ENCODE measurements at places on chromosomes 4 and X.
A peak's percentile ranks its signal among the peaks of the same experiment; 100 is the strongest.

DNA sequence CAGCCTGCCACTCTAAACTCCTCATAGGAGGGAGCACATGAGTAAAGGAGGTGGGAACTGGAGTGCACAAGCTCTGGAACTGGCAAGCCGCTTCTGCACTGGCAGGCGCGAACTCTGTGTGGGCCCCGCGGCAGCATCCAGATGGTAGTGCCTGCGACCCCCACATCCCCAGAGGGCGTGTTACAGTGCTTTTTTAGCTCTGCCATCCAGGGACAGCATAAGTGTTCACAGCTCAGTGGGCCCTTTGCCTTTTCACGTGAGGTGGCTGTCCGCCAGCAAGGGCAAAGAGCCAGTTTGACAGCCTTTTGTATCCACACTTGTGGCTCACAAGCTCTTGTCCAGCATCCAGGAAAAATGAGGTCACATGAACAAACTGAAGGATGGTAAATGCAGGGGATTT is 581.6 kb upstream of the DIAPH2 start:
- DNase-seq, result no peak

DNA sequence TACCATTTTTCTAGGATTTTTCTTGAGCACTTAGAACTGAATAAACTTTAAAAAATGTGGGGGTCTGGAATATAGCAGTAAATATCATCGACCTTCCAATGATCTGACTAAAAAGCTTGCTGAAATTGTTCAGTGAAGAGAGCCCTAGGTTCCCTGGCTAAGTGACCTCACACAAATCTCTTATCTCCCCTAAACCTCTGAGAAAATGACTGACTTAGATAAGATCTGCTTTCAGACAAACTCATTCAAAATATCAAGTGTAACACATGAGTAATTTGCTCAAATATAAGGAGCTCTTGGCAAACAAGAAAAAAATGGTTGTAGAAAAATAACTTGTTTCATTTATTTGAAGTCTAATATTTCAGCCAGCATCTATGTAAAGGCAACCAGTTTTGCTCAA is 441.7 kb upstream of the SLIT2 start:
- no peak for DNase-seq

GRCh38 chrX:43349363-43349762 is 306.7 kb upstream of the MAOA start:
- DNase-seq, result peak; percentile 47

DNA sequence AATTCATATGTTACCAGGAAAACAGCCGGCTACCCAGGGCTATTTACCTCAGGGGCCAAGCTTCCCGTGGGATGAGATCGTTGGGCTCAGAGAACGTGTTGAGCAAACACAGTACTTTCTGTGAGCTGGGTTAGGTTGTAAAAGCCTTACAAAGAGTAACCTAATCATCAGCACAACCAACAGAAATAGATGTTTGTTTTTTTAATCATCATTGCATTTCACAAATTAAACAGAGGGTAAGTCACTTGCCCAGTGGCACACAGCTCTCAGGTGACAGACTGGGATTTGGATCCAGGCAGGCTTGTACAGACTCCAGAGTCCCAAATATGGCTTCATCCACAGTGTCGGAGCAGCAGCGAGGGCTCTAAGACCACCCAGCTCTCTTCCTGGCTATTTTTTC is 20.1 kb downstream of the SPON2 start:
- no peak for DNase-seq

GRCh38 chrX:13194291-13195103 is 125.4 kb downstream of the ATXN3L start:
- DNase-seq, result no peak

GRCh38 chrX:154002215-154002719 is 17.4 kb downstream of the IRAK1 start:
- DNase-seq, result peak; percentile 95

DNA sequence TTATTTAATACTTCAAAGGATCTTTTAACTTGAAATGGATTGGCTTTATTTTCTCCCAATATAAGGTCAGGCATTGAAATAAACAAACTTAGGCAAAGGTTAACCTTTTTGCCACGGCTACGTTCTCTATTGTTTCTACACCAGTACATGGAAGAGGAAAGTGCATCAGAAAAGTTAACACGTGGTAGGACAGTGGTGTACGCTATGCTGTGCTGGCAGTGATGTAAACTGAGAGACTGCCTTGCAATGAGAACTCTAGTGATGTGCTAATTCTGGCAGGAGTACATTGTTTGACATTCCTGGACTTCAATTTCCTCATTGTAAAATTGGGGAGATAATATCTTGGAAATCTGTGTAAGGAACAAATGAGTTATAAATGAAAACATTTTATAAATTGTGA is 208.2 kb downstream of the TMA16 start:
- DNase-seq, result no peak

DNA sequence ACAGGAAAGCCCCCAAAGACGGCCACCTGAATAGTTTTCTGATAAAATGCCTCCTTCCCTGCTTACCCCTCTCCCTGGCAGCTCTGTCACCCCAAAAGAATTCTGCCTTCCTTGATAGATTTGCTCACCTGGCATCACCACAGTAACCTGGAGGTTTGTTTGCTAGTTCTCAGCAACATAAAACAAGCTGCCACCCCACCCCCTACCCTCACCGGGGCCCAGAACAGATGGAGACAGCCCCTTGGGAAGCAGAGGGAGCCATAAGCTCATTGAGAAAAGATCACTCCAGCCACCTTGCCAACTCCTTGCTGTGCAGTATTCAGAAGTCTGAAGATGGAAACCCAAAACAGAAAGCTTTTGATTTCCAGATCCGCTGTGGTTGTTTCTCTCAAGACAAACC is 108.6 kb downstream of the DHX15 start:
- DNase-seq, result no peak

DNA sequence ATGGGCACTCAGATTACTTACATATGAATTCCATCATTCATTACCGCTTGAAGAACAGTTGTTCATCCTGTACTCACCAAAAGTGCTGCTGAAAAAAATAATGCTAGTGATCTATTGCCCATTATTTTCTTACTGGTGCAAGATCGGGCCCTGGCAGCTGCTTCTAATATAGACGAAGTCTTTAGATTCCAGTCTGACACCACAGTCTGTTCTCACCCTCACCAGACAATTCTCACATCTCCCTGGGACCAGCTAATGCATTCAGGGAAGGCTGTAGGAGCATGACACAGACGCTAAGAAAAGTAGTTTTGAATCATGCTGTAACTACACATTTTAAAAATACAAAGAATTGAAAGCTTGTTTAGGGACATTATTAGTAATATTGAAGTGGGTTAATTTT is 13.8 kb downstream of the GEMIN8 start:
- DNase-seq, result no peak

GRCh38 chr4:13481569-13481968 is 2.6 kb downstream of the RAB28 start:
- DNase-seq, result peak; percentile 55

DNA sequence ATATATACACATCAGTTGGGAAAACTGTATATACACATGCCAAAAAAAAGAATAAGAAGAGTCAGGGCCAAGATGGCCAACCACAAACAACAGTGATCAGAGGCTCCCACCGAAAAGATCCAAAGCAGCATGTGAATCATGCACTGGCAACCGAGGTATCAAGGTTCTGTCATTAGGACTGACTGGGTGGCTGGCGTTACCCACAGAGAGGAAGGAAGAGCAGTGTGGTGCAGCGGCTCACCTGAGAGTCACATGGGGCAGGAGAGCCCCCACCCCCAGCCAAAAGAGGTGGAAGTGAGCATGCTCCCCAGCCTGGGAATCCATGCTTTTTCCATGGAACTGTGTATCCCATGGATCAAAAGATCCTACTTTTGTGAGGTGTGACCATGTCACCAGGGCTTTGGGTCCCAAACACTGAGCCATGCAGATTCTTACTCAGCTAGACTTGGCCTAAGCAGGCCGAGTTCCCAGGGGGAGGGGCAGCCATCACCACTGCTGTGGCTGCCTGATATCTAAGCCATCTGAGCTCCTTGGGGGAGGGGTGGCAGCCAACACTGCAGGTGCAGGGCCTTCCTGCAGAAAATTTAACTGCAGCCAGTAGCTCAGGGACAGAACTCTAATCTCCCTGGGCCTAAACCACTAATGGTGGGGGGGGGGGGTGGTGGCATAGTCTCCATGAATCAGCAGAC is 52.8 kb downstream of the P2RY10 start:
- no peak for DNase-seq

DNA sequence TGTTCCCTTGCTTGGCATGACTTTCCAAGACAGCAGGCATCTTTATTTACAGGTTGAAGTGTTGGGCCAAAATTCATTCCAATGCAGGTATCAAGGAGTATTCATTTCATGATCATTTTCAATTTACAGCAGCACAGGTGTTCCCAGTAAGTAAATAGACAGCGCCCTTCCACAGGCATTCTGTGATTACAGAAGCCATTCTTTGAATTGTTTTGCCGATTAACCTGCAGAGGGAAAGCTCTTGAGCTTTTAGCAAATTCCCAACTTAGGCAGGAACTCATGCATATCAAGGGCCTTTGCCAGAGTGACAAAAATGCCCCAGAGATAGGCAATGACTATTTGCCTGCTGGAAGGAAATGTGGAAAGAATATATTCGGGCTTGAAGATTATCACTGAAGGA is 6.8 kb downstream of the TXK start:
- no peak for DNase-seq

GRCh38 chr4:27720010-27720766 is 859.5 kb downstream of the STIM2 start:
- no peak for DNase-seq

- no peak for DNase-seq
Observed at GRCh38 chr4:81538716-81539427, 67.2 kb upstream of the RASGEF1B start.

DNA sequence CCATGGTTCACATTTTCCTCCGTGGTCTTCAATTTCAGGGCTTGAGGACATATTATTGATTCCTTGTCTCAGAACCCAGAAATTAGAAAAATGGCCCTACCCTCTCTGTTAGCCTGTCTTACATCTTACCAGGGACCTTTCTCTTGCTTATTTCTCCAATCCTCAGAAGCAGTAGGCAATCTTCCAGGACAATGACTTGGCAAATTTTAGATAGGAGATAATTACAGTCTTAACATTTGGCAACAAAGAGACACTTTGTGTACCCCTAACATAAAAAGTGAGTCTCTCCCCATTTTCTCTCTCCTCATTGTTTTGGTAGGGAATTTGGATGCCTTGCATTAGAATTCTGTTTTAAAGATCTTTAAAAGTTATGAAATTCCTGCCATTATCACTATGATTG is 778.1 kb upstream of the SLIT2 start:
- no peak for DNase-seq

DNA sequence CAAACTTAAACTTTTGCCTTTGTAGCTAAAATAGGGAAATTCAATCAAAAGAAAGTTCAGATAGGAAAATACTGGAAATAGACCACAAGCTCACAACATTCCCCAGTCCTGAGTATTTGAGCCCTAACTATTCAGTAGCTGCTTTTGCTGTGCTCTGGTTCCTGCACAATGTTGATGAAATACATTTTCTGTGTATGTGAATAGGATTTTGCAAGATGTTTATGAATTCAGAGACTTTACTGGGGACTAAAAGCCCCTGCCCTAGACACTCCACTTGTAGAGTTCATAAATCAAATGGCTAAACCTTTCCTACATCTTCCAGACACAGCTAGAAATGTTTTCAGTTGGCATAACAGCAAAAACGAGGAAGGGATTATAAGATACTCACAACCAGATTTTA is 105.9 kb downstream of the FBXO8 start:
- DNase-seq, result no peak

DNA sequence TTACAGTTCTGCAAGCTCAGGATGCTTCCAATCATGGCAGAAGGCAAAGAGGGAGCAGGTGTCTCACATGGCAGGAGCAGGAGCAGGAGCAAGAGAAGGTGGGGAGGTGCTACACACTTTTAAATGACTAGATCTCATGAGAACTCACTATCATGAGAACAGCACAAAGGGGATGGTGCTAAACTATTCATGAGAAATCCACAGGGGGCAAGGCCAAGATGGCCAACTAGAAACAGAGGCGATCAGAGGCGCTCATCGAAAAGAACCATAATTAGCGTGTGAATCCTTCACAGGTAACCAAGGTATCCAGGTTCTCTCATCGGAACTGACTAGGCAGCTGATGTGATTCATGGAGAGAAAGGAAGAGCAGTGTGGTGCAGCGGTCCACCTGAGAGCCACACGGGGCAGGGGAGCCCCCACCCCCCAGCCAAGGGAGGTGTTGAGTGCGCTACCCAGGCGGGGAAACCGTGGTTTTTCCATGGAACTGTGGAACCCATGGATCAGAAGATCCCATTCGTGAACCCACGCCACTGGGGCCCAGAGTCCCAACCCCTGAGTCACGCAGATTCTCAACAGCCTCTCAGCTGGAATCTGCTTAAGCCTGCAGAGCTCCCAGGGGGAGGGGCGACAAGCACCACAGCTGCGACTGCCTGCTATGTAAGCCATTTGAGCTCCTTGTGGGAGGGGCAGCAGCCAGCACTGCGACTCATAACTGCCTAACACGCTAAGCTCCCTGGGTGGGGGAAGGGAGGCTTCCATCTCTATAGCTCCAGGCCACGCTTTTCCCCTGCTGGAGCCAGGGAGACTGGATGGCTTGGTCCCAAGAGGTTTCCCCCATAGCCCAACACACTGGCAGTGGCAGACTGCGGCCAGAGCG is 46.7 kb downstream of the FGF16 start:
- peak; percentile 7 for DNase-seq

DNA sequence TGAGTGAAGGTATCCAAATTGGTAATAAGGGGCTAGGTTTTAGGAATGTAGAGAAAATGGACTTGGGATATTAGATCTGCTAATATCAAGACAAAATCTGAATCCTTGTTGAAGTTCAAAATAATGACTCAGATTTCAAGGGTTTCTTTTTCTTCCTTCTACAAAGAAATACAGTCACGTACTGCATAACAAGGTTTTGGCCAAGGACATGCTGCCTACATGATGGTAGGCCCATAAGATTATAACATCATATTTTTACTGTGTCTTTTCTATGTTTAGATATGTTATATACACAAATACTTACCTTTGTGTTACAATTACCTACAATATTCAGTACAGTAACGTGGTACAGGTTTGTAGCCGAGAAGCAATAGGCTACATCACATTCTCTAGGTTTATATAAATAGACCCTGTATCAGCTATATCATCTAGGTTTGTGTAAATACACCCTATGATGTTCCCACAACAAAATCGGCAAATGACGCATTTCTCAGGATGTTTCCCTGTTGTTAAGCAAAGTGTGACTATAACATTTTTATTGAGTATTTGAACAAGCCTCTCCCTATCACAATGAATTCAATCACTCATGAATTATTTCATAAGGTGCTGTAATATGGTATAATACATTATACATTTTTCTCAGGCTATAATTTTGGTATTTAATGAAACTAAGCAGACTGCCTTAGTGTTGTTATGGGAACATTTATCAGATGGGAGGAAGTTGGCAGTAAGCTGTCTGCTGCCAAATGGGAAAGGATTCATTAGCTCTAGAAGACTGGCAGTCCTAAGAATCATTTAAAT is 186.3 kb downstream of the PPP3CA start:
- DNase-seq, result no peak

GRCh38 chr4:142913461-142914030 is 67.4 kb upstream of the INPP4B start:
- no peak for DNase-seq

- DNase-seq, result no peak
Observed at GRCh38 chr4:3313139-3313538, 20.3 kb downstream of the RGS12 start.

GRCh38 chr4:115851918-115852766 is 738.7 kb upstream of the NDST4 start:
- peak; percentile 71 for DNase-seq

GRCh38 chr4:26715636-26716242 is 131.9 kb downstream of the TBC1D19 start:
- DNase-seq, result no peak

Data from NB4 (cell line).